NCI-H1436 treated with DMSO at 0.1 percent for 48 hours (cell line): ENCODE measurements at places on chromosomes 3 and 15.

DNA sequence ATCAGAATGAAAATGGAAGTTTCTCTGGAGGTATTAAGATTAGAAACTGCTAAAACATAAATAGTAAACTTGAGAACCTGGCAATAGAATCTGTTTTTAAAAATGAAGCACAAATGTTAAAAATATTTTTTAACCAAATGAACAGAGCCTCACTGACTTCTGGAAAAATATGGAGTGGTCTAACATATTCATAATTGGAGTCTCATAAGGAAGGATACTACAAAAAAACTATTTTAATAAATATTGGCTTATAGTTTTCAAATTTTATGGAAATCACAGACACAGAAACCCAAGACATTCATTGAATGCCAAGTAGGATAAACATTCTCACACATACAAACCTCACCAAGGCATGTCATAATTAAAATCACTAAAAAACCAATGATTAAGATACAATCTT is 23.6 kb upstream of the TASOR start:
- DNase-seq: no peak

DNA sequence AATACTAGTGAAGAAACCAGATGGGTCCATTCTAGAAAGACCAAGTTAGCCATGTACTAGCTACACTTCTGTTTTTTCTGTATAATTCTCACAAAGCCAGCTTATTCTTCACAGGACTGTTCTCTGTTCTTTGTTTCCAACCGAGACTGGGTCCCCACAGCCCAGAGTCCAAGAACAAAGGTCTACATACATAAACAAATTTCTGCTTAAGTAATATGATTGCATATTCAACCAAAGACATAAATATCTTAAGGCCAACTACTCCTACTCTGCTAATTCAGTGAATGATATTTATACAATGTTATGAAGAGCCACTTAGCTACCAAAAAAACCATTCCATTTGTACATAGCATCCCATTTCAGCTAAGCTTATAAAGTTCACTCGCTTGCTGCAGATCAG is 299.8 kb upstream of the CCDC54 start:
- DNase-seq: no peak

GRCh38 chr15:94079968-94080367 is 151.4 kb upstream of the MCTP2 start:
- no peak for DNase-seq

DNA sequence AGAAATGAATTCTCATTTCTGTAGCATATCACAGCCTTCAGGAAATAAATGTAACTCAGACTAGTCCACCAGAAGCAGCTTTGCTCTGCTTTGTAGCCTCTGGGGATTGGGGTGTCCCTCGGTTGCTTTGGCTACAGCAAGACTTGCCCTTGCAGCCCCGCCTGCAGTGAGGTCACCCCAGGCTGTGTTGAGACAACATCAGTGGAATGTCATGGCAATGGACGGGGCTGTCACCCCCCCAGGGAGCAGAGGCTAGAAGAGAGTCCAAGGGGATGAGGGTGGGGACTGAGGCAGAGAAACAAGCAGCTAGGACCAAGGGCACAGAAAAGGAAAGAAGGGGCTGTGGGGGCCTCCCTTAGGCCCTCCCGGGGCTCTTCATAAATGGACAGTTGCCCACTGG is 854 bp downstream of the CLEC3B start:
- DNase-seq: no peak

DNA sequence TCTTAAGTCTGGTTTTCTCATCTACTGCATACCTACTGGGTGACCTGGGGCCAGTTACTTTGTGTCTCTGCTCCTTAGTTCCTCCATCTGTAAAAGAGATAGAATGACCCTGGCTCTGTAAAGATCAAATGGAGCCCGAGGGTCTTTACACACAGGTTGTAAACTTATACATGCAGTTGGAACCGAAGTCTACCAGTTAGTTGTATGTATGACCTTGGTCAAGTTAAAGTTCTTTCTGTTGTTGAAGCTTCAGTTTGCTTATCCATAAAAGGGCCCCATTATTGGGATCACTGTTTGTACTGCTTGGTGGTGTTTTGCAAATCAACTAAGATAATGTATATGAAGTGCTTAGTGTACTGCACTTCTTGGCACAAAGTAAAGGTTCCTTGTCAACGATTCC is 186.9 kb downstream of the PTPRG start:
- no peak for DNase-seq

DNA sequence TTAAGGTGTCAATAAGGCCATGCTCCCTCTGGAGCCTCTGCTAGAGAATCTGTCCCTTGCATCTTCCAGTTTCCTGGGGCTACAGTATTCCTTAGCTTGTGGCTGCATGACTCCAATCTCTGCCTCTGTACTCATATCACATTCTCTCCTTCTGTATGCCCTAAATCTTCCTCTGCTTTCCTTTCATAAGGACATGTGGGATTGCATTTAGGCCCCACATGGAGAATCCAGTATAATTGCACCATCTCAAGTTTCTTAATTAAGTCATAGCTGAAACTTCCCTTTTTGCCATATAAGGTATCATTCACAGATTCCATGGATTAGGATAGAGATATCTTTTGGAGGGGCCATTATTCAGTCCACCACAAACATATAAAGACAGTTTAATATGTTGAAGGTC is 409.8 kb upstream of the TMCO5A start:
- DNase-seq: no peak
